ENCODE measurements at places on chromosomes 7 and 10.

DNA sequence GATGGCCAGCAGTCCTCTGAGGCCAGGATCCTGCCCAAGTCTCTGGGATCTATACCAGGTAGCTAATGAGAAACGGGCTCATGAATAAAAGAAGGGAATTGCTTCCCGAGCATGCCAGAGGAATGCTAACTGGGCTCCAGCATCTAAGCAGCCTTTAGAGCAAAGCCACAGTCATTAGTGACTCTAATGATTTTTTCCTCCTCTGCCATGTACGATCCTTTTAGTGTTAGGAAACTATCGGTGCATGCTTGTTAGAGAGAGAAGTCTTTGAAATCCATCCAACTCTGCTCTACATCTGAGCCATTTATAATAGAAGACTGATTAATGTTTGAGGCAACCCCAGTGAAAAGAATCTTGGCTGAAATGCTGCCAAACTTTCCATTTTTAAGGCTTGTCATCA, 124.9 kb upstream of the TCERG1L start:
- no peak for DNase-seq

- DNase-seq = no peak
These were observed 50.5 kb downstream of the MALSU1 start for GRCh38 chr7:23349484-23350157.

- DNase-seq = no peak
These were observed 4.6 kb upstream of the TMEM184A start for GRCh38 chr7:1560620-1561031.

- no peak for DNase-seq
These were observed 616.9 kb upstream of the GHITM start for GRCh38 chr10:83522456-83522855.

GRCh38 chr10:60453036-60453435, 63.4 kb upstream of the ANK3 start:
- no peak for DNase-seq

DNA sequence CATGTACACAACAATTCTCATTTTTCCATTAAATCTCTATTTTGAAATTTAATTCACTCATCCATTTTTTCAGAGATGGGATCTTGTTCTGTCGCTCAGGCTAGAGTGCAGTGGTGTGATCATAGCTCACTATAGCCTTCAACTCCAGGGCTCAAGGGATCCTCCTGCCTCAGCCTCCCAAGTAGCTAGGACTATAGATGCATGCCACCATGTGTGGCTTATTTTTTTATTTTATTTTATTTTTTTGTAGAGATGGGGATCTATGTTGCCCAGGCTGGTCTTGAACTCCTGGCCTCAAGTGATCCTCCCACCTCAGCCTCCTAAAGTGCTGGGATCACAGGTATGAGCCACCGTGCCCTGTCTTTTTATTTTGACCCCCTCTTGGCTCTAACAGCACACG, 203.8 kb upstream of the KLF14 start:
- no peak for DNase-seq

DNA sequence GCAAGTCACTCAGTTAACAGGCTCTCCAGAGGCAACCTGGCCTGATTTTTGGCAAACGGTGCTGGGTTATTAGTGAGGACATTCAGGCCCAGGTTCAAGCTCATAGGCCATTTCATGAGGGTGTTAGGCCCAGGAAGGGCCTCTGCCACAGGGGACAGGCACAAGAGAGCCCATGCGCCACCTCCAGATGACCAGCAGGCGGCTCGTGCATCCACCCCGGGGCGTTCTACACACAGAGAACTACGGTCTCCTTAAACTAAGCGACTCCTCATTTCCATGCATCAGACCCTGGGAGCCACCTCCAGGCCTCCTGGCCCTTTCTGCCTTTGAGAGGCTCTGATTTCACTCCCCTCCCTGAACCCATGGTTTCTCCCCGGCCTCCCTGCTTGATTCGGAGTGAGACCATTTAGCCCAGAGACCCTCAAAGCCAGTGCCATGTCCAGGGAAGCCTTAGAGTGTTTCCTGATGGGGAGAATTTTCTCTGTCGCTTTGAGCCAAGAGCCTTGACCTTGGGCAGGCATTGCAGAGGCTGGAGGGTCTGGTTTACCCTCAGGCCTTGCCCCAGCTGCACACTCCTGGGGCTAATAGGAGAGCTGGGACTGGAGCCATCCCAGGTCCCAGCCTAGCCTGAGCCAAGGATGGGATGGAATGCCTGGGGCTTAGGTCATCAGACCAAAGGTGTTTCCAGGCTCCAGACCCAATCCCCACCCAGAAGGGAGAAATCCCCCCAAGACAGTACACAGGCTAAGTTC, 188.0 kb downstream of the GRID1 start:
- no peak for DNase-seq

DNA sequence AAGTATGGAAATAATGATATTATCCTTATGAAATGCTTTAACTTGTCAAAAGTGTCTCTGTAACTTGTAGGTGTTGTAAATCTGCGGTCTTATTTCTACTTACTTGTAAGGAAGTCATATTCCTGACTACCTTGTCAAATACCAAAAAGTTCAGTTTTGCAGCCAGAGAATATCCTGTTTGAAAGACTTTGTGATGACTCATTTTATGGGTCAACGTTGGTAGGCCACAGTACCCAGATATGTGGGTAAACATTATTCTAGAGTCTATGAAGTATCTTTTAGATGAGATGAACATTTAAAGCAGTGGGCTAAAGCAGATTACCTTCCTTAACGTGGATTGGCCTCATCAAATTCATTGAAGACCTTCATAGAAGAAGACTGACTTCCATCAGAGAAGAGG, 195.3 kb downstream of the PPP1R9A start:
- DNase-seq = no peak

GRCh38 chr10:34049887-34050286, 715.4 kb upstream of the NRP1 start:
- no peak for DNase-seq

DNA sequence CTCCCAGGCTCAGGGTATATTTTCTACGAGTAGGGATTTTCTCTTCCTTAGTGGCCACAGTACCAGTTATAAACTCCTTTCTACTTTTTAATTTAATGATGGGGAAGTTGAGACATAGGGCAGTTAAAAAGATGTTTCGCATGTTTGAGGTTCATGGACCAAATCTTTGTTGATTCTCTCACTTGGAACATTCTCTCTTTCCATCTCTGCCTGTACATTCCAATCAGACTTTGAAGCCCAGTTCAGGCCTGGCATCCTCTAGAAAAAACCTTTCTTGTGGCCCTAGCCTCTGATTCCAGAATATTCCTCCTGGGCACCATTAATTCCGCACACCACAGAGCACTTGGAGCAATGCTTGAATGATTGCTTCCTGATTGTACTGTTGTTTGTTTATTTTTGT, 18.5 kb downstream of the SLC13A4 start:
- DNase-seq = no peak

- DNase-seq = no peak
These were observed 26.6 kb upstream of the PSMG3 start for GRCh38 chr7:1596181-1597043.

GRCh38 chr10:124738441-124738840, 5.7 kb downstream of the FAM53B start:
- DNase-seq = no peak

- DNase-seq = no peak
These were observed 170.9 kb upstream of the NPVF start for GRCh38 chr7:25399000-25399750.

- no peak for DNase-seq
These were observed 217.1 kb downstream of the PHTF2 start for GRCh38 chr7:78015574-78016260.

DNA sequence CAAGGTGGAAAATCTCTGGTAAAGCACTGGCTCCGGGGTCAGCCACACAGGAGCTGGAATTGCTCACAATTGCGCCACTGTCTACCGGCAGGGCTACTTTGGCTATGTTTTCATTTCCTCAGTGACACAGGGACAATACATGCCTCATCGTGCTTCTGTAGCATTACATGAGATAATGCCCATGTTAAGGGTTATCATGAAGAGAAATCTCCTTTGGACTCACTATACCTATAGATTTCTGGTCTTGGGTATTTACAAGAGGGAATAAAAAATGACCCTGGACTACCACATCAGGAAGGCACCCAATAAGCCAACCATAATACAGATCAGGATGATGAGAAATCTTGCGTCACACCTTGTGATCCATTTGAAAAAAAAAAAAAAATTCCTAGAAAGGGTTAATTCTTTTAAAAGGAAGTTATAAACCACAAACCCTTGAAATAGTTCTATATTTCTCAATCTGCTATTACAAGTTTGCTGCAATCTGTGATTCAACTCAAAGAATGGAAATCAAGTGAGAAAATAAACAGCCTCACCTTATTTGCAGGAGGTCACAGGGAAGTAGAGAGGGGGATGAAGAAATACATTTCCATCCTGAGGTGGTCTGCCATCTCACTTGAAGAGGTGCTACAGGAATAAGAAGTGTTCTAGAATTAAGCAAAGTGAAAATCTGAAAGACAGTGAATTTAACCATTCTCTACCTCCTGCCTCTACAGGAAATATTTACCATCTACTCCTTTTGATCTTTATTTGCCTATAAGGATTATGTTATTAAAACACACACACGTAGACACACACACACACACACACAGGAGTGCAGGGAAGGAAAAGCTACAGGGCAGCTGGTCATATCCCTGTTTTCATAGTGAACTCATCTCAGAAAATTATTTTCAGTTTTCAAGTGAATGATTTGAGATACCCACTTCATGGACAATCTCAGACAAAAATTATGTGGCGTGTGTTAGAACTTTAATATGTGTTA, 231.3 kb upstream of the CELF2 start:
- no peak for DNase-seq

- no peak for DNase-seq
These were observed 745 bp downstream of the SLC16A9 start for GRCh38 chr10:59708816-59709394.

GRCh38 chr7:156544919-156545715, 95.5 kb upstream of the RNF32 start:
- DNase-seq = no peak
